Thoracic aorta (tissue), 2 donors: ENCODE measurements at places on chromosomes 1 and 21.

- DNase-seq, result no peak
These were observed 22.7 kb downstream of the PANK4 start for GRCh38 chr1:2503554-2504224.

DNA sequence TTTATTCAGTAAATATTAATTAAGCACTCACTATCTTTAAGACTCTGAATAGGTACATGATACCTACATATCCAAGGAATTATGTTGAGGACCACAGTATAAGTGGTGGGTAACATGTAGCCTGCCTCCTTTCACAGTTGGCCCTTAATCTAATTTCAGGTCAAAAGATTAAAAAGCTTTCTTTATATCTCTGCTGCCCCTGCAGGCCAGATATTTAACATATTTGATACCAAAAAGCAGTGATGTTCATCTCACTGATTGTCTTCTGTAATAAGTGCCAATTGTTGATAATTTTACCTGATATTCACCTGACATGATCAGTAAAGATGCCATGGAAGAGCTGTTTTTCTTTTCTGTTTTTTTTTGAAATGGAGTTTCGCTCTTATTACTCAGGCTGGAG, 36.5 kb downstream of the RLF start:
- DNase-seq, result no peak

GRCh38 chr1:90358448-90358847, 358.7 kb downstream of the BARHL2 start:
- no peak for DNase-seq

- no peak for DNase-seq
These were observed 32.3 kb downstream of the KIAA2013 start for GRCh38 chr1:11893907-11894251.

DNA sequence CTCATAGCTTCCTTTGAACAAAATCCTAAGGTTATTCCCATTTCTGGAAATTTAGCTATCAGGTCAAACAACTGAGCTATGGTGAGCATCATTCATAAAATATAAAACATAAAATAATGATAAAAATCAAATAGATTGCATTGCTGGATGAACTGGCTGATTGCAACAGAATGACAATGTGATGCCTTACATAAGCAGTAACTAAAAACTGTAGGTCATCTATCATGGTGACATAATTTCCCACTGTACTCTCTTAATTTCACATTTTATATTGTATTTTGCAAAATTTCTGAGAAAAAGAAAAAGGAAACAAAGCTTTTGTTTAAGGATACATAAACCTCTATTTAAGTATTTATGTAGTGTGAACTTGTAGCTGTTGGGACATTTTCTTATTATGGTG, 4.6 kb downstream of the PTGER3 start:
- DNase-seq, result no peak

GRCh38 chr1:198444792-198445191, 95.7 kb downstream of the ATP6V1G3 start:
- no peak for DNase-seq

GRCh38 chr1:195789321-195789720, 818.9 kb downstream of the KCNT2 start:
- no peak for DNase-seq

GRCh38 chr1:56964349-56965017, 1.3 kb downstream of the C8B start:
- no peak for DNase-seq

DNA sequence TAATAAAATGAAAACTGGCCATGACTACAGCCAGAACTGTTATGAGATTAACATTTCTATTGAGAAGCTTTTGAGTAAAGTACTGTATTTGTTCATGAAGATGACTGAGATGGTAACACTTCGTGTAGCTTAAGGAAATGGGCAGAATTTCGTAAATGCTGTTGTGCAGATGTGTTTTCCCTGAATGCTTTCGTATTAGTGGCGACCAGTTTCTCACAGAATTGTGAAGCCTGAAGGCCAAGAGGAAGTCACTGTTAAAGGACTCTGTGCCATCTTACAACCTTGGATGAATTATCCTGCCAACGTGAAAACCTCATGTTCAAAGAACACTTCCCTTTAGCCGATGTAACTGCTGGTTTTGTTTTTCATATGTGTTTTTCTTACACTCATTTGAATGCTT, 164.0 kb downstream of the NEK7 start:
- DNase-seq, result no peak

DNA sequence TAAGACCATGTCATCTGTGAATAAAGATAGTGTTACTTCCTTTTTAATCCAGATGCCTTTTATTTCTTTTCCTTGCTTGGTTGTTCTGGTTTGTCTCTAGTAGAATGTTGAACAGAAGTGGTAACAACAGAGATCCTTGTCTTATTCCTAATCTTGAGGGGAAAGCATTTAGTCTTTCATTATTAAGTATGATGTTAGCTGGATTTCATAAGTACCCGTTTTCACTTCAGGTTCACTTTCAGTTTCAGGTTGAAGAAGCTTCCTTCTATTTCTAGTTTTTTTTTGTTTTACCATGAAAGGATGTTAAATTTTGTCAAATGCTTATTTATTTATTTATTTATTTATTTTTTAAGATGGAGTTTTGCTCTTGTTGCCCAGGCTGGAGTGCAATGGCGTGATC, 22.3 kb upstream of the AGPAT3 start:
- DNase-seq, result no peak

- DNase-seq, result no peak
These were observed 6.3 kb downstream of the OR14I1 start for GRCh38 chr1:248696261-248696660.

- no peak for DNase-seq
These were observed 20.8 kb downstream of the PPFIA4 start for GRCh38 chr1:203046984-203047630.

- DNase-seq, result no peak
These were observed 14.3 kb upstream of the ZNF326 start for GRCh38 chr1:89980605-89981004.

DNA sequence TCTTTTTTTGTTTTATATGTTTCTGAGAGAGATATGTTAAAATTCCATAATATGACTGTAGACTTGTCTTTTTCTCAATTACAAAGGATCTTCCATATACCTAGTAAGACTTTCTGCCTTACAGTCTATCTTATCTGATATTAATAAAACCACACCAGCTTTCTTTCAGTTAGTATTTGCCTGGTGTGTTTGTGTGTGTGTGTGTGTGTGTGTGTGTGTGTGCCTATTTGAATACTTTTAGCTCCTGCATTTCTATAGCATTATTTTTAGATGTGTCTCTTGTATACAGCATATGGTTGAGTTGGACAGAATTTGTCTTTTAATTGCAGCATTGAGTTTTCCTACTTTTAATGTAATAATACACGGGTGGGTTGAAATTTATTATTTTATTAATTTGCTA, 27.5 kb downstream of the ST6GALNAC3 start:
- no peak for DNase-seq

GRCh38 chr1:31476891-31477846, 64.2 kb downstream of the SERINC2 start:
- DNase-seq, result no peak

DNA sequence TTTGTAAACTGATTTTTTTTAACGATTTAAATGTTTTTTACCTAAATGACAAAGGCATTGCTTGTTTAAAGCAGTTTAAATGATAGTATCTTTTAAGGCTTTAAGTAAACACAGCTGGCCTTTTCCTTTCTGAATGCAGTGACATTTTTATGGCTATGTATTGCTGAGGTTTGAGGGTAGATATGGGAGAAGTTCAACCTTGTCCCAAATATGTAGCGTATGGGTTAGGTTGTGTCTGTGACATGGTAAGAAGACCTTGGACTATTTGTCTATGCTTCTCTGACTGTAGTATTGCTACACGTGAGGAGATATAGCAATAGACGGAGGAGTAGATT, 32.5 kb downstream of the PKNOX1 start:
- no peak for DNase-seq

GRCh38 chr21:34938089-34938764, 110.9 kb downstream of the RUNX1 start:
- DNase-seq, result no peak

- no peak for DNase-seq
These were observed 363.6 kb downstream of the PLPP3 start for GRCh38 chr1:56215771-56216170.

DNA sequence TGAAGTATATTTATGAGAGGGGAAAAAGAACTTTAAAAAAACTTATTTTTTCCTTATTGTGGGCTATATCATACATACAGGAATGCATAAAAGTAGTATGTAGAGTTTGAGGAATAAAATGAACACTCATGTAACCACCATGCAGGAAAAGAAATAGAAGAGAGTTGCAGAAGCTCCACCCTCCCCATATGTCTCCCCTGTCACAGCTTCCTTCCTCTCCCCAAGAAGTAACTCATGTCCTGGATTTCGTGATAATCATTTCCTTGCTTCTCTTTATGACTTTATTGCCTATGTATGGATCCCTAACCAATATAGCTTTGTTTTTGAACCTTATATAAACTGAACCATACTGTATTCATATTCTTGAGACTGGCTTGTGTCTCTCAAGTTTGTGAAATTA, 126.4 kb downstream of the ZZZ3 start:
- no peak for DNase-seq

DNA sequence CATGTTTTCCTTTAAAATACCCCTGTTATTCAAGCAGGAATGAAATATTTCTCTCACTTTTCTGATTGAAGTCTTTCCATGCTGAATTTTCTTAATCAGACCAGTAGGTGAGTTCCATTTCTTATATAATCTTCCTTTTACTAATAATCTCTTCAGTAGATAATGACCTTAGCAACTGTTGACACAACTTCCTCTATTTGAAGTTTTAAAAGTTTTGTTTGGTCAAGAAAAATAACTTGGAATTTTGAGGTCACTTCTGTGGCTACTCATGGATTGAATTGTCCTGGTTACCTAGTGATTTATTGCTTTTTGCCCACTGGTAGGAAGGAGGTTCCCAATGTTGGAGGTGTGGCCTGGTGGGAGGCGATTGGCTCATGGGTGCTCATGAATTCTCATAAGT, 70.6 kb upstream of the PAXBP1 start:
- DNase-seq, result no peak

GRCh38 chr1:222926566-222926965, 111.7 kb downstream of the DISP1 start:
- no peak for DNase-seq
